ENCODE measurements at places on chromosomes 4 and X. TPM values are rescaled to one million over a fixed set of nuclear protein-coding genes. Genes with fewer than 3 reads are reported as not detected.
A peak's percentile ranks its signal among the peaks of the same experiment; 100 is the strongest.

DNA sequence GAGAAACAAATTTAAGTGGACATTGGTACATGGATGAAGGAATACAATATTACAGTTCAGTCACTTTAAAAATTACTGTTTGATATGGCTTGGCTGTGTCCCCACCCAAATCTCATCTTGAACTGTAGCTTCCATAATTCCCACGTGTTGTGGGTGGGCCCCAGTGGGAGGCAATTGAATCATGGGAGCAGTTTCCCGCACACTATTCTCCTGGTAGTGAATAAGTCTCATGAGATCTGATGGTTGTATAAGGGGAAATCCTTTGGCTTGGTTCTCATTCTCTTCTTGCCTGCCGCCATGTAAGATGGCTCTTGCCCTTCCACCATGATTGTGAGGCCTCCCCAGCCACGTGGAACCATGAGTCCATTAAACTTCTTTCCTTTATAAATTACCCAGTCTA is 804.2 kb upstream of the FRG1 start:
- no peak for DNase-seq
- H3K36me3 ChIP-seq: no peaks in the 10 kb centered on the region
- no peaks in the 10 kb centered on the region for H3K4me1 ChIP-seq
- H3K4me3 ChIP-seq: no peak overlapping the region

DNA sequence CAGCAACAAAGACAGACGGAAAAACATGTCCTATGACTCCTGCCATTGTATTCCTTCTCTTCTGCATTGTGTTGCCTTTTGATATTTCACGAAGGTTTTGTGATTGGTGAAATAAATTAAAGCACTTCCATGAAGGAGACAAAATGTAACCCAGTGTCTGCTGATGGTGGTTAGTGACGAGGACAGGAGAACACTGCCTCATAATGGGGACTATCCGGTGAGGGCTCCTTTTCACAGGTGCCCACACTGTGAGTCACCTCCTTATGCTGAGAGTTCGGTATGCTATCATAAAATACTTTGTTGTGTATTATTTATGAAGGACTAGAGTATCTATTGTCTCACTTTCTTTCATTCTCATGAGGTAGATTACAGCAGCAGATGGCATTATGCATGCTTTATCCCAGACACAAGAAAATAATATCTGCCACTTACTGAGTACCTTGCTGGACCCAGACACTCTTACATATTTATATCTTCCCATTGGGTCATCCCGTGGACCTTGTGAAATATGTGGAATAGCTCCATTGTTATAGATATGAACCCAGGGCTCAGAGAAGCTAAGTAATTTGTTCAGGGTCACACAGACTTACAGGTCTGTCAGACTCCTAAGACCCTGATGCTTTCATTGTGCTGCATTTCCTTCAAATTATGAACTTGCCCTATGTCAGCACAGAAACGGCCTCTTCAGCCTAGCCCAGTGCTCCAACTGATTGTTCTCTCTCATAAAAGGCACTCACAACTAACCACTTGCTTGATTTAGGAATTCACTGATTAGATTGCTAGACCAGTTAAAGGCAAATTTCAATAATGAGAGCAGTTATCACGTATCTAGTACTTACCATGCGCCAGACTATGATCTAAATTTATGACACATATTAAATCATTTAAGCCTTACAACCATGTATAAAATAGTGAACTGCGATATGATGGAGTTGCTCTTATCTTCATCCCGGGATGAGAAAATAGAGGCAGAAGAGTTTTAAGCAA is 31.2 kb downstream of the PLS3 start:
- no peaks in the 10 kb centered on the region for H3K27me3 ChIP-seq
- no peaks in the 10 kb centered on the region for H3K36me3 ChIP-seq
- no peaks in the 10 kb centered on the region for H3K4me1 ChIP-seq
- DNase-seq: no peak
- no peak overlapping the region for H3K4me3 ChIP-seq

GRCh38 chr4:156223985-156224384 is 270.3 kb upstream of the CTSO start:
- H3K27me3 ChIP-seq: no peaks in the 10 kb centered on the region
- DNase-seq: no peak
- H3K4me1 ChIP-seq: no peaks in the 10 kb centered on the region
- H3K36me3 ChIP-seq: no peaks in the 10 kb centered on the region
- H3K4me3 ChIP-seq: no peak overlapping the region

- H3K27me3 ChIP-seq: peaks cover 9% of the 10 kb centered on the region
- H3K27ac ChIP-seq: peak within 1 kb of the TSS; percentile 90
- peak; percentile 79 for DNase-seq
- peaks cover 43% of the 10 kb centered on the region for H3K4me1 ChIP-seq
These were observed at the start of gene ZNF518B for GRCh38 chr4:10457255-10457801. Gene ZNF518B, minus strand, starts transcription at chr4:10457426. Its CDS starts 11,098 bp downstream, at chr4:10446328.

DNA sequence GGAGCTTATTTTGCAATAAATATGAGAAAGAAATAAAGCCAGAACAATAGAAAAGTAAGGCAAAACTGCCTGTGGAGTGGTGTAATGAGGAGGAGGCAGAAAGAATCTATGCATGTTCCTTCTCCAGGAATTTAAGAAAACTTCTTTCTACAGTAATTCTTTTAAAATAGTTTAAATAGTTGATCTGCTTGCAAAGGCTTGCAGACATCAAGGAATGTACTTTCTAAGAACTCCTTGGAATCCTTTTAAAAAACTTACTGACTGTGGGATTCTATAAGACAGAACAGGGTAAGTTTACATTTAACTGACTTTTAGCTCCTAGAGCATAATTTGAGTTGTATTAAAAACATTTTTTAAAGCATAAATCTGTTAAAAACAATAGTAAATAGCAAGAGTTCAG is 63.2 kb upstream of the ALB start:
- H3K27ac ChIP-seq: no peak overlapping the region
- H3K4me3 ChIP-seq: no peak overlapping the region
- no peaks in the 10 kb centered on the region for H3K36me3 ChIP-seq
- no peaks in the 10 kb centered on the region for H3K27me3 ChIP-seq

VGLL1 gene
- total RNA-seq: not detected
